ENCODE measurements at places on chromosomes 4 and X.

DNA sequence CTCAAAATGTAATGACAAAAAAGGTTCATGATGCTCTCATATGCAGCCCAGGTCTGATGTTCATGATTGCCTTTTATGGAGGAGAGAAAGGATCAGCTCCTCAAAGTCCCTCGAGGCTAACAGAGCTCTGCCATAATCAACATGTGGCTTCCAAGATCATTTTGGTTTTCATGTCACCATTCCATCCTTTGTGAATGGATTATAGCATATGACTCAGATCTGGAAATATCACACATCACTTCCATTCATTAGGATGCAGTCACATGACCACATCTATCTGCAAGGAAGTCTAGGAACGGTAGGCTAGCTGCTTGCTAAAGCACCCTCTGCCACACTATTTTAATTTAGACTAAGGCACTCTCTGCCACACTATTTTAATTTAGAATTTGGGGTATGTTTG, 77.6 kb downstream of the COX18 start:
- no peak for DNase-seq

DNA sequence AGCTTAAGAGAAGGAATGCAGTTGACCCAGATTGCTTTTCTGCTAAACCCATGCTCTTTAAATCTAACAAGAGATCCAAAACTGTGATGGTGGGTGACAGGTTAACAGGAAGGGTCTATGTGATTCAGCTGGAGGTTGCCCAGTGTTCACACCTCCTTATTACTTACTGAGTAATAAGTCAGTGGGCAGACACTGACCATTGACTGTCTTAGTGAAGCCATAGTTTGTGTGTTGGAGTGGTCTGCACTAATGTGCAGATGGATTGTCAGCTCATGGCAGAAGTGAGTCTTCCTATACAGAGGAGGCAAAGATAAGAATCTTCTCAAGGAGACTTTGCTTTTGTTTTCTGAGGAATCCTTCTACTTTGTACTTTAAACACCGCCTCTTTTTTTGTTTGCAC, 15.2 kb upstream of the RUFY3 start:
- DNase-seq: no peak

GRCh38 chr4:39326468-39326977, 39.6 kb downstream of the RFC1 start:
- no peak for DNase-seq

DNA sequence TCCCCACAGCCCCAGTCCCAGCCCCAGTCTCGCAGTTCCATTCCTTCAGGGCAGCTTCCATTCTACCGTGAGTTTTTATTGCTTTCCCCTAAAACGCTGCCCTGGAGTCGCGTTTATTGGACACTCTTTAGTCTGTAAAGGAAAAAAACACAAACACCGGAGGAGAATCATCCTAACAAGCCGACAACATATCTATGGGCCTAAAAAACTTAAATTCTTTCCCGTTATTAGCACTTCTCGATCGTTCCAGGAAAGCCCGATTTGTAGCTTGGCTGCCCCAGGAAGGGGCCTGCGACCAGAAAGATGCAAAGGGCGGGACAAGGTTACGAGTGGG, 178.5 kb downstream of the CBR4 start:
- no peak for DNase-seq

DNA sequence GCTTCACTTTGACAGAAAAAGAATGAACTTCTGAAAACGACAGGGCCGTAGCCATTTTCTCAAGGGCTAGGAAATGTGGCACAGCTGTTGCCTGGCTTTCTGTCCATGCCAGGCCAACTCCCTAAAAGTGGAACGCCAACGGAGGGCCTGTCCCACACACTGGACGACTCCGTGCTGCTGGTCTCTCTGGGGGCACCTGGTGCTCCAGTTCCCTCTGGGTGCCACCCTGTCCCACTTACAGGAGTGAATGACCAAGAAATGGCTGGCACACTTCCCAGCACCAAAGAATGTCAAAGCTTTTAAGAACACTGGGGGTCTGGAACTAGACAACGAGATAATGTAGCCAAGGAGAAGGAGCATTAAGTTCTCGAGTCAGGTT, 40.9 kb downstream of the GATB start:
- DNase-seq: no peak

GRCh38 chr4:26812049-26812714, 48.5 kb upstream of the STIM2 start:
- DNase-seq: no peak

DNA sequence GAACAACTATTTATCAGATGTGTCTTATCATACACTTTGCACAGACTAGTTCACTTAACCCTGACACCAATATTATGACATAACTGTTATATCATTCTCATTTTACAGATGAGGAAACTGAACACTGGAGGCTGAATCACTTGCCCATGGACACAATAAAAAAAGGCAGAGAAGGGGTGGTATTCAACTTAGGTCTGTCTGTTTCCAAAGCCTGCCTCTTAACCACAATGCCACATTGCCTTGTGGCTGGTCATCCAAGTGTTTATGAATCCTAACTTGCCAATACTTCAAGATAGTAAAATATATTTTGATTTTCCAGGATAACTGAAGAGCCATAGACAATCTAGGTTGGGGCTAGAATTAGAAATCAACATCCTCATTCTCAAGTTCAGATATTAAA, 327.8 kb downstream of the NR3C2 start:
- no peak for DNase-seq

GRCh38 chrX:71619193-71619592, 882 bp upstream of the CXCR3 start:
- DNase-seq: no peak

DNA sequence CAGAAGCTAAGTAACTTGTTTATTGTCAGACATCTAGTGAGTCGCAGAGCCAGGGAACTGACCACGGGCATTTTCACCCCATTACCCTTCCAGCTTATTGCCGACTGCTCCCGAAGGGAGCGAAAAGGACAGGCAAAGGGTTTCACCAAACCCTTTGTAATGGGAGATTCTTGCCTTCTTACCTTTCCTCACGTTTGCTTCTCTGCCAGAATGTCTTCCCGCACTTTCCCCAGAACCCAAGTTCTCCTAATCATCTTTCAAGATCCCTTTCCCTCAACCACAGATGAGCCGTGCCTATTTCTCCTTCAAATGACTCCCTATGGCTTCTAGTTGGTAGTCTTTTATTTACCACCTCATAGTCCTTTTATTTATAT, 520 bp upstream of the SRP72 start:
- DNase-seq: no peak
